LHCN-M2 (cell line): ENCODE measurements at places on chromosomes 7 and 10. TPM values are rescaled to one million over a fixed set of nuclear protein-coding genes. Genes with fewer than 3 reads are reported as not detected.
A peak's percentile ranks its signal among the peaks of the same experiment; 100 is the strongest.

DNA sequence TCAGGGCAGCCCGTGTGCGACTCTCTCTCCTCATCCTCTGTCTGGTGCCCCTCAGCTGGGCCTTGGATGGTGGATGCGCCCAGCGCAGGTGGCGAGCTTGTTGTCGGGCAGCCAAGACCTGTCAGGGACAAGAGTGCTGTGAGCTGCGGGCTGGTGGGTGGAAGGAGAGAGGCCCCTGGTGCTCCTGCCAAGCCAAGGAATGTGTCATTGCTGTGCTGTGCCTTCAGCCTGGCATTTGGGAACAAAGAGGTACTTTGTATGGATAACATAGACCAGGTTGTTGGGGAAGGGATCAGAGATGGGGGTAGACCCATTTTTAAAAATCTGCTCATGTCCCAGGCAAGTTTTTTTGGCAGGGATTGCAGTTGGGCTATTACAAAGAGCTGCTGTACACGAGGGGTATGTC, 120.9 kb downstream of the PKD1L1 start:
- DNase-seq = no peak

DNA sequence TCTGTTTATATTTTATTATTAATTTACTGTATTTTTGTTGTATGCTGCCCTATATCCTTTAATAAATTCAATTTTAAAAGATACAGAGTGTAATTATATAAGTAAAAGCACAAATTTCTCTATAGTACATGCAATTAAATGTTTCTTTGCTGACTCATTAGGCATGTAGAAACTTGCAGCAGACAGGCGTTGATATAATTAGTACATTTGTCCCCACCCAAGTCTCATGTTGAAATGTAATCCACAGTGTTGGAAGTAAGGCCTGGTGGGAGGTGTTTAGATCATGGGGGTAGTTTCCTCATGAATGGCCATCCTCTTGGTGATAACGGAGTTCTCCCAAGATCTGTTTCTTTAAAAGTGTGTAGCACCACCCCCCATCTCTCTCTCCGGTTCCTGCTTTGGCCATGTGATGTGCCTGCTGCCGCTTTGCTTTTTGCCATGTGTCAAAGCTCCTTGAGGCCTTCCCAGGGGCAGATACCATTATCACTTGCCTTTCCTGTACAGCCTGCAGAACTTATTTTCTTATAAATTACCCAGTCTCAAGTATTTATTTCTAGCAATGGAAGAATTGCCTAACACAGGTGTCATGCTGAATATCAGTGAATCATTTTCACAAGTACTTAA, 63.7 kb downstream of the TSPAN12 start:
- DNase-seq = peak; percentile 34

- peak; percentile 73 for DNase-seq
Measured at GRCh38 chr7:116674508-116675173, 2.6 kb downstream of the MET start.

- DNase-seq = no peak
Measured at GRCh38 chr10:3782146-3782450, 2.9 kb downstream of the KLF6 start.

DNA sequence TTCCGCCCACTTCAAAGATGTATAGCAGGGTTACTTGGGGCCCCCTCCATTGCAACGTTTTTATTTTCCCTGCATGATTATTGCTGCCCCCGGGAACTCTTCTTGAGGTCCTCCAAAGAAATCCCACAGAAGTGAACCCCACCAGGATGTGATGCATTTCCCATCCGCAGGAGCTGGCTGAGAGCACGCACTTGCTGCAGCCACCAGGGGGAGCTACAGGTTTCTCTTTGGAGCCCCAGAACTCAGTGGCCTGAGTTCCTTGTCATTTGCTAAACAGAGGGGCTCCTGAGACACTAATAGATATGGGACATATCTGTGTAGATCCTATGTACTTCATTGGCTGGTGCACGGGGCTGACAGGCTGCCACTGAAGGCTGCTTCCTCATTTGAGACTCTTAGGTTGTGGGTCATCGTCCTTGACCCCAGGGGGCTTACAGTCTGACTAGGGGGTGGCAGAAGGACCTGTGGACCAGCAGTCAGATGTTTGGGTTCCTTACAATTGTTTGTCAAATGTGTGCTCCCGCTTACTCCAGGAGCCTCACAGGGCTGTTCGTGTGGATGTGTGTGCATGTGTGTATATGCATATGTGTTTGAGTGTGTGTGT, 52.3 kb upstream of the ENO4 start:
- DNase-seq = peak; percentile 59

GRCh38 chr10:125022671-125023070, 80.7 kb downstream of the ZRANB1 start:
- no peak for DNase-seq

DNA sequence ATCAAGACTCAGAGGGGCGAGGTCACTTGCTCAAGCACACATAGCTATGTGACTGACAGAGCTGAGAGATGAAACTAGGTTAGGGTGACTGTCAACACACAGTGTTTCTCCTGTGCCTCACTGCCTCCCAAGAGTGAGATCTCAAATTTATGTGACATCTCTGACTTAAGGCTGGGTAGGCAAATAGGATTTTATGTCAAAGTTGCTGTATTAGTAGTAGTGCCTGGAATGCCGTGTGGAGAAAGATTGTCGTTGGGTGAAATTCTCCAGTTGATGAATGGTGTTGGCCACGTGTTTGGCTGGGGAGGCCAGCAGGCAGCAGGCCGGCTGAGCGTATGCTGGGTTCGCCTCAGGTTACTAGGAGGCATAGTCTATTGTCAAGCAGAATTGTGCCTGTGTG, 148.3 kb upstream of the BMPER start:
- peak; percentile 72 for DNase-seq

DNA sequence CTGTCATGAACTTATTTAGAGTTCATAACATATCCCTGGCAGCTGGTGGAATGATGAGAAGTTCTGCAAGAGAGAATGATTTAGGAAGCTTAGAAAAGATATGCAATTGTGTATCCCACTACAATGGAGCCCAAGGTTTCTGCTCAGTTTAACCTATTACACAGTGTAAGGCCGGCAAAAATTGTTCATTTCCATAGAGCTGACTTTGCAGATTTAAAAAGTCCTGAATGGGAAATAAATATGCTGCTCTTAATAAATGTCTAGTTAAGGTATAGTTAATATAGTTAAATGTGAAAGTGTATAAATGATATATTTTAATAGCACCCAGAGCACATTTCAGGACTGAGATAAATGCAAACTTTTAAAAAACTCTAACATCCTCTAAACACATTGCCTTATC, 149.9 kb downstream of the EVX1 start:
- no peak for DNase-seq

GRCh38 chr7:17181482-17181881, 117.0 kb upstream of the AHR start:
- DNase-seq = no peak

GRCh38 chr10:74730246-74730645, 96.2 kb upstream of the KAT6B start:
- DNase-seq = no peak

GRCh38 chr7:29414216-29414615, 149.4 kb upstream of the PRR15 start:
- DNase-seq = no peak

GRCh38 chr10:110919971-110920881, 822 bp downstream of the SHOC2 start:
- peak; percentile 45 for DNase-seq

DNA sequence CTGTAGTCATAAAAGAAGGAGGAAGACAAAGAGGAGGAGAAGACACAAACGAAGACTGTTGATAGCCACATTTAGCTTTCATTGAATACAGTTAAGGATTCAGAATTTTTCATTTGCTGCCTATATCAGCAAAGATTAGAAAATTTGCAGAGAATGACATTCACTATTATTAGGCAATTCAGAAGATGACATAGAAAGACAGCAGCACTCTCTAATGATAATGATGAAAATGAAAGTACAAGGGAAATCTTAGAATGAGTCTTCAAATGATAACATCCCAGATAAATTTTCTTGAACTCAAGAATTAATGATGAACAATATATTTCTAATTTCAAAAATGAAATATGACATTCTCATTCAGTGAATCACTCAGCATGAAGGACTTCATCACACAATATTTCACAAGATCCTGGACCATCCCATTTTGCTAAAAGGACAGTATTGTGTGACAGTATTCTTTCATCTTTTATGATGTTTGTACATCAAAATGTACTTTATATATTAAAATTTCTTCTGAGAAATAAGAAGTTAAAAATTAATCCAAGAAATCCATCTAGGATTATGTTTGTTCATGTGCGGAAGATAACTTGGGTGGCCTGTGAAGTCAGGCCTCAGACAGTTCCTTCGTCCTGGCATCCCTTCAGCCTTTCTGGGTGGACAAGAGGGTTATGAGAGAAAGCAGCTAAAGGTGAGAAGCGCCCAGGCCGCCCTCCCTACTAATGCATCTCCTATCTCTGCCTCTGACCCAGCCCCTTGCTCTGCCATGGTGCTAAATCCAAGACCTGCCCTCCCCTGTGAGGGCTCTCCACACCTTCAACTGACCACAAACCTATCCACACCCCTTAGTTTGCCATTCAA, 47.4 kb upstream of the CAMK2B start:
- DNase-seq = peak; percentile 59

DNA sequence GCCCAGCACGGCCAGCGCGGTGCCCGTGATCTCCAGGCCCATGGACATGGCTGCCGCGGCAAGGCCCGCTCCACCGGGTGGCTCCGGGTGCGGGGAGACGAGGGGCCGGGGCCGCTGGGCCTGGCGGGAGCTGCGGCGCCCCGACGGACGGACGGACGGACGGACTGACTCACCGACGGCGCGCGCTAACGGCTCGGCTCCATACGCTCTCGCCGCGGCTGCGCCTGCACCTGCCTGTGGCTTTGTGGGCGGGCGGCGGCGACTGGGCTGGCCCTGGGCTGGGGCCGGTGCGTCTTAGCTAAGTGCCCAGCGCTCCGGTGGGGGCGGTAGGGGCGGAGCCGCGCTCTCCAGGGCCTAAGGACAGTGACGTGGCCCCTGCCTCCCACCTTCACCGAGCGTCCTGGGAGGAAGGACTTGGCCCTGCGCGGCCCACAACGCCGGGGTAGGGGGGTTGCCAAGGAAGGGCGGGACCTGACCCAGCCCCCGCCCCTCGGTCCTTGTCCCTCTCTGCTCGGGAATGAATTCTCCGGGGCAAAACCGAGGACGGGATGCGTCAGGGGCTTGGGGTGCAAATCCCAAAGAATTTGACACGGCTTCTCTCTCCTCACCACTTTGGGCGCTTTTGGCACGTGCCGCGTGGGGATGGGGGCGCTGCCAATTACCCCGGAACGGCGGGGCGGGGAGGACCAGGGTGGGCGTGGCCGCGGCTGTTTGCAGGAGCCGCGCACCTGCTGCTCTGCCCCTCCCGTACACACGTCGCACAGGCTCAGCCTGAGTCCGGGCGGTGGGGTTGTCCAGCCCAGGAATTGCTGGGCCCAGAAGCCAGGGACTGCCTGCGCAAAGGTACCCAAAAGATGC, at the start of gene CLDN3:
Gene CLDN3 (minus strand): TSS at position 269 of the 858 bp plus-strand sequence. CDS start 221 bp downstream, at position 48.
- no peak for DNase-seq

DNA sequence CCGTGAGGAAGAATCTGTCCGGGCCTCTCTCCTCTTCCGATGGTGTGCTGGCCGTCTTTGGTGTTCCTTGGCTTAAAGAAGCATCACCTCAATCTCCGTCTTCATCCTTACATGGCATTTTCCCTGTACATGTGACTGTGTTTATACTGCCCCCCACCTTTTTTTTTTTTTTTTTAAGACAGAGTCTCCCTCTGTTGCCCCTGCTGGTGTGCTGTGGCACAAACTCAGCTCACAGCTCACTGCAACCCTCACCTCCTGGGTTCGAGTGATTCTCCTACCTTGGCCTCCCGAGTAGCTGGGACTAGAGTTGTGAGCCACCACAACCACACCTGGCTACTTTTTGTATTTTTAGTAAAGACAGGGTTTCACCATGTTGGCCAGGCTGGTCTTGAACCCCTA, 121.9 kb upstream of the C7orf33 start:
- DNase-seq = no peak

DNA sequence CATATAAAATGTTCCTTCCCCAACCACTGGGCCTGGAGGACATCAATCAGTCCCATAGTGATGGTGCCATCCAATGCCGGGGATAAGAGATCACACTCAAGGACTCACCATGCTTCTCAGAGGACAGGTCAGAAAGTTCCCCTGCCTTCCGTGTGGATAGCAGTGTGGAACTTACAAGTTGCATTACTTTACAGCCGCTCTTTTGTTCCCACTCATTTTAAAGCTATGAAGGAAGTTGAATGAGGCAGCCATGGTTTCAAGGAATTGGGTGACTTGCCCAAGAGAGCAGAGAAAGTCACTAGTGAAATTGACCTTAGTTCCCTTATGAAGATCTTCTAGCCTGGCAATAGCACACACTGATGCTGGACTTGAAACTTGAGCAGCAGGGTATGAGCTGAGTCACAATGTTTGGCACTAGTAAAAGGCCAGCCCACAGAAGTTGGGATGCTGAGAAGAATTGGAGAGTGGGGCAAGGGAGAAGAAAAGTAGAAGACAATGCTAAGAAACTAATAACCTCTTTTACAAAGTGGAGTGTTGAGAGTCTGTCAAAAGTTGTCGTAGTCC, 78.7 kb downstream of the CXCL12 start:
- DNase-seq = peak; percentile 77

GRCh38 chr10:93598157-93598556, 2.9 kb downstream of the RBP4 start:
- peak; percentile 11 for DNase-seq

GRCh38 chr10:101776161-101776817, 375 bp upstream of the FGF8 start:
- no peak for DNase-seq

DNA sequence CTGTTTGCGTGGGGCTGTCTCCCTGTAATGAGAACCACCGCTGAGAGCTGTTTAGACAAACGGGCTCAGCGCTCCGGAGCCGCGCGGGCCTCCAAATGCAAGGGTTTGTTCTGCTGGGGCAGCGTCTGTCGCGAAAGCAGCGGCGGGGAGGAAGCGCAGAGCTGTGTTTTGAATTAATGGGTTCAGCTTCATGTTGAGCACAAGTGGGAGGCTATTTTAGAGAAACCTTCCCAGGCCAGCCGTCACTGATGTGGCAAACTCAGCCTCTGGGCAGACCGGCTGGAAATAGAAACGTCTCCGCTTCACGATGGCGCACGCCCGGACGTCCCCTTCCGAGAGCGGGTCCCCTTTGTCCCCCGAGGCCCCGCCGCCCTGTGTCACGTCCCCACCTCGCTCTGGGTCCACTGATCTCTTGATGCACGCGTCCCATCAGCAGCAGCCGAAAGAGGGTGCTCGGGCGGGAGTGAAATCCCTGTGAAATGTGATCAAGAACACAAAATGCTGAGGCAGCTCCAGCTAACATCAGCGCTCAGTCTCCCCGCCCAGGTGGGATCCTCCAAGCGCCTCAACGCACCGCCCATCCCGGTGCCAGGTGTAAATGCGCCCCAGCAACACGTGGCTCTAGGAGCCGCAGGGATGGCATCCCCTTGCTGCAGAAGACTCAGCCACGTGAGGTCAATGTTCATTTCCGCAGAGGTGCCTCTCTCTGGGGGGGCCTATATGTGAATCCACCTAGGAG, 44.9 kb downstream of the BAMBI start:
- peak; percentile 11 for DNase-seq

OR9A2 gene
- not detected in 2 replicates for total RNA-seq

LOXL4 gene
- total RNA-seq = 0.19 and 0.46 TPM in 2 replicates

RBP4 gene
- total RNA-seq = 0.17 and 0.32 TPM in 2 replicates

FAM237B gene
- not detected in 2 replicates for total RNA-seq

GALNT17 gene
- total RNA-seq = 0.06 TPM in 1 of 2 replicates, not detected in the other

CALY gene
- not detected in 2 replicates for total RNA-seq

SRGN gene
- 409 and 438 TPM in 2 replicates for total RNA-seq

MYO1G gene
- total RNA-seq = not detected in 2 replicates

CSTF2T gene
- total RNA-seq = 24.0 and 24.9 TPM in 2 replicates

PVRIG gene
- total RNA-seq = not detected in 2 replicates

CASD1 gene
- total RNA-seq = 36.9 and 42.0 TPM in 2 replicates

GIMAP8 gene
- 0.06 TPM in 1 of 2 replicates, not detected in the other for total RNA-seq
